PC-3 (cell line): ENCODE measurements at places on chromosomes 13 and 19. TPM values are rescaled to one million over a fixed set of nuclear protein-coding genes. Genes with fewer than 3 reads are reported as not detected.
A peak's percentile ranks its signal among the peaks of the same experiment; 100 is the strongest.

DNA sequence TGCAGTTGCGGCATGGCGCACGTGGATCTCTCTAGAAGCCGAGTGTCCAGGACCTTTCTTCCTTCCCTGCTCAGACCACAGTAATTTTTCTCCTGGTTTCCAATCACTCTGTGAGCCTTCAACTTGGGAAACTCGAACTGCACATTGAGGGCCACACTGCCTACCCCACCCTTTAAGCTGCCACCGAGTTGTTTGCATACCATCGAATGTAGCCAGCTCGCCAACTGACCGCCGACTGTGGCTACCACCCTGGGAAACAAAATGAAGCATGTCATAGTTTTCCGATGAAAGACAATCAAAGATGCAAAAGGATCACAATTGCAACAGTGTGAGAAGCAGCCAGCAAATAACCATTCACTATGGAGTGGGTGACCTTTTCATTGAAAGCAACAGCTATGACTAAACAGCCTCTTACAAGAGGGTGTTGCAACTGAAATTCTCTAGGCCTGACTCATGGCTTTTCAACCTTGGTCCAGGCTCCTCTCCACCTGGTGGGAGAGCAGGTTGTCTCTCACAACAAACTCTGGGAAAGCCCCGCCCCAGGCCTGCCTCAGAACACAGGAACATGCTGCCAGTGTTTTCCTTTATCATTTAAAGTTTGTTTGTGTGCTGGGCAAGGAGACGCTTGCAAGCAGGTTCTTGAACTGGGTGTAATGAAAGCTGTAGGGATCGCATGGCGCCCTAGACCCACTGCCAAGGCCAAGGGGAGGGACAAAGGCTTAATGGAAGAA lies 141.7 kb upstream of the SERP2 start:
- no peaks in the 10 kb centered on the region for H3K36me3 ChIP-seq
- H3K4me1 ChIP-seq = peaks cover 42% of the 10 kb centered on the region
- peak overlapping the region; percentile 100 for H3K27ac ChIP-seq
- no peak overlapping the region for H3K4me3 ChIP-seq

DNA sequence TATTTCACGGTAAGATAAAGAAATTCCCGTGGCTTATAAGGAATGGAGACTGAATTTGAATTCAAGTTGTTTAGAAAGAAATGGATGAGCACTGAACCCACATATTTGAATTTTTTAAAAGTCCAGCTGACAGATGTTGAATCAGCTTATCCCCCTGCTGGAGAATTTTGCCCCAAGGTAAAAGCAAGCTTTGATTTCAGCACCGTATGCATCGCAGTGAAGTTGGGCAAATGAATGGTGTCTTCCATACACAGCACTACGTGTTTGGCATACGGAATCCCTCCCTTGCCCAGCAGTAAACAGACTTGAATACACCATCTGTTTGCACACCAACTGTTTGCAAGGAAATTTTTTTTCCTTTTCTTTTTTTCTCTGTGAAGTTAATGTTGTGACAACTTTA lies 77.5 kb upstream of the PEG3 start:
- no peak overlapping the region for H3K4me3 ChIP-seq
- no peak for DNase-seq
- H3K4me1 ChIP-seq = no peaks in the 10 kb centered on the region
- no peaks in the 10 kb centered on the region for H3K36me3 ChIP-seq
- no peak overlapping the region for H3K27ac ChIP-seq
- peaks cover 4% of the 10 kb centered on the region; the same call in 1 of the 2 replicates for H3K27me3 ChIP-seq

Gene MAMSTR
- total RNA-seq = 0.18 and 0.40 TPM in 2 replicates

GRCh38 chr19:29724102-29724641 lies 9.1 kb upstream of the C19orf12 start:
- H3K27ac ChIP-seq = no peak overlapping the region
- H3K4me1 ChIP-seq = no peaks in the 10 kb centered on the region
- H3K27me3 ChIP-seq = no peaks in the 10 kb centered on the region
- peak overlapping the region; percentile 35; the same call in 1 of the 2 replicates for H3K4me3 ChIP-seq
- H3K36me3 ChIP-seq = no peaks in the 10 kb centered on the region
- DNase-seq = no peak

- no peak overlapping the region for H3K4me3 ChIP-seq
- peaks cover 8% of the 10 kb centered on the region for H3K27me3 ChIP-seq
- H3K27ac ChIP-seq = no peak overlapping the region
- no peak for DNase-seq
- no peaks in the 10 kb centered on the region for H3K4me1 ChIP-seq
Measured at GRCh38 chr19:8609279-8610040, 1.1 kb downstream of the ADAMTS10 start.

DNA sequence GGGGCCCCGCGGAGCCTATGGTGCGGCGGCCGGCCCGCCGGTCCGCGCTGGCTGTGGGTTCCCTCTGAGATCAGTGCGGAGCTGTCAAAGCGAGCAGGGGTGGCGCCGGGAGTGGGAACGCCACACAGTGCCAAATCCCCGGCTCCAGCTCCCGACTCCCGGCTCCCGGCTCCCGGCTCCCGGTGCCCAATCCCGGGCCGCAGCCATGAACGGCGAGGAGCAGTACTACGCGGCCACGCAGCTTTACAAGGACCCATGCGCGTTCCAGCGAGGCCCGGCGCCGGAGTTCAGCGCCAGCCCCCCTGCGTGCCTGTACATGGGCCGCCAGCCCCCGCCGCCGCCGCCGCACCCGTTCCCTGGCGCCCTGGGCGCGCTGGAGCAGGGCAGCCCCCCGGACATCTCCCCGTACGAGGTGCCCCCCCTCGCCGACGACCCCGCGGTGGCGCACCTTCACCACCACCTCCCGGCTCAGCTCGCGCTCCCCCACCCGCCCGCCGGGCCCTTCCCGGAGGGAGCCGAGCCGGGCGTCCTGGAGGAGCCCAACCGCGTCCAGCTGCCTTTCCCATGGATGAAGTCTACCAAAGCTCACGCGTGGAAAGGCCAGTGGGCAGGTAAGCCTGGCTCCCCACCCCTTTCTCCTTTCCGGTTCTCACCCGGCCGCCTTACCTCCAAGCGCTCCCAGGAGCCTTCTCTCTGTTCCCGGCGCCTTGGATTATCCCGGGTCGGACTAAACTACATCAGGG lies at the start of gene PDX1:
Gene PDX1, plus strand, starts transcription at position 67 of the 743 bp plus-strand sequence. Its CDS starts 139 bp downstream, at position 206.
- DNase-seq = peak; percentile 37
- H3K27ac ChIP-seq = no peak within 1 kb of the TSS
- H3K4me3 ChIP-seq = peak within 1 kb of the TSS; percentile 76
- peaks cover 10% of the 10 kb centered on the region for H3K4me1 ChIP-seq
- no peaks in the 10 kb centered on the region for H3K36me3 ChIP-seq
